ENCODE measurements at places on chromosomes 12 and 14.

GRCh38 chr14:76293221-76293620 lies 82.7 kb upstream of the ESRRB start:
- DNase-seq, result no peak

- DNase-seq, result no peak
Measured at GRCh38 chr14:58864751-58865513, 227.2 kb downstream of the DACT1 start.

- no peak for DNase-seq
Measured at GRCh38 chr14:30874120-30874998, at the start of gene COCH. Gene COCH (plus strand): TSS chr14:30874559. CDS start chr14:30874939, 380 bp downstream.

DNA sequence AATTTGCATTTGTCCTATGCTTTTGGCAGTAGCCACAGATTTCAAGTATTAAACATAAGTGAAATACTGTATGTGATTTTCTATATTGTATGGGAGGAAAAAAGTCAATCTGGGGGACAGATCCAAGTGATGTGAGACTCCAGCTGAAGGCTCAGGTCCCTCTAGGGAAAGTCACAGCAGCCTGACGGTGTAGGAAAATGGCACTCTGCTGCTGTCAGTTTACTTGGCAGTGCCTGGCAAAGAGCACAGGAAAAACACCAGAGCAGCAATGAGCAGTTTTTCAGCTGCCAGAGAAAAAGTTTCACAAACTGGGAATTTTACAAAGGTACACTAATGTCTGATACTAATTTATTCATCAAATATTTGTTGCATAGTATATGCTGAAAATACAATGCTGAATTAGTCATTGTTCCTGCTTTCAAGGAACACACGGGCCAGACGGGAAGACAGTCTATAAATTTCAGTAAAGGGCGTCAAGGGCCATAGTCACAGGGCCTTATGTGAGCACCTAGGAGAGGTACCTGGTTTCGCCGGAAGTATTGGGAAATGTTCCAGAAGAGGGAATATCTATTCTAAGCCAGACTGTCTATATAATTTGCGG lies 66.2 kb upstream of the SLC38A2 start:
- DNase-seq, result no peak

GRCh38 chr12:45244561-45245343 lies 28.9 kb downstream of the ANO6 start:
- DNase-seq, result no peak

Data from NK-92 treated with Interleukin-12 subunit alpha and Interleukin-12 subunit beta, amount 100 ng/mL, for 24 hours (cell line).